ENCODE measurements at places on chromosomes 16 and 17.

DNA sequence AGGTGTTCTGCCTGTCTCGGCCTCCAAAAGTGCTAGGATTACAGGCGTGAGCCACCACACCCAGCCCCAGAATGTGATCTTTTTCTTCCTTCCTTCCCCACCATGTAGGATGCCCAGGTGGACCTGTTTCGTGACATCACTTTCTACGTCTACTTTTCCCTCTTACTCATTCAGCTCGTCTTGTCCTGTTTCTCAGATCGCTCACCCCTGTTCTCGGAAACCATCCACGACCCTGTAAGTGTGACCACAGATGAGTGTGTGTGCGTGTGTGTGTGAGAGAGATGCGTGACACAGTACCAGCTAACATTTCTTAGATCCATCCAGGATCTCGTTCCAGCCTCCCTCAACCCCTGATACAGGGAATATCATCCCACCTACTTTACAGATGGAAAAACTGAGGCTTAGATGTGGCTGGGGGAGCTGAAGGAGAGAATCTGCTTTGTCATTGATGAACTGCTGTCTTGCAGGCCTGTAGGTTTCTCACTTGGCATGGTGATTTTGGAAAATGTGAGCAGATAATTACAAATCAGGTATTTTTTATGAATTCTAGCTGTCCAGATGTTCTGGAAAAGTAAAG is 67.1 kb downstream of the ABCC1 start:
- DNase-seq = no peak

GRCh38 chr16:48887646-48888210 is 277.7 kb upstream of the N4BP1 start:
- no peak for DNase-seq

- DNase-seq = no peak
These were observed 8.8 kb downstream of the ITGB4 start for GRCh38 chr17:75730065-75730464.

DNA sequence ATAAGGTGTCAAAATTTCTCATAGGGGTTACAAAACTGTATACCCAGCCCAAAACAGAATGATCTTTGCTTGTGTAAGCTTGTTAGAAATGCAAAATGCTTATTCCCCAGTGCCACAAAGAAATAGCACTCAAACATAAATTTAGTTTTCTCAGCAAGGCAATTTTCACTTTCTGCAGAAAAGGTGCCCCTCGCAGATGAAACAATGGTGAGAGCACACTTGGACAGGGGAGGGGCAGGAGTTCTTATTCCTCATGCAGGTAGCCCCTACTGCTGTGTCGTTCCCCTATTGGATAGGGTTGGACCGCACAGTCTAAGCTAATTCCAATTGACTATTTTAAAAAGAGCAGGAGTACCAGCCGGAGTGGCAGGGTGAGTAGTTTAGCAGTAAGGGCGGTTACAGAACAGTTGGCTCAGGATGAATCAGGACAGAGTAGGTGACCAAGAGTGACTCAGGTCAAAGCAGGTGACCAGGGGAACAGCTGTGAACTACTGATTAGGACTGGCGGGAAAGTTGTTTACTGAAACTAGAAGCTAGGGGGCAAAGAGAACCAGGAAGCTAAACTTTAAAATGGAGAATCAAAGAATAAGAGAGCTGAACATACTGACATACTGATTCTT is 5.5 kb upstream of the LDHD start:
- DNase-seq = no peak

GRCh38 chr16:84369938-84370627 is 1.7 kb downstream of the ATP2C2 start:
- no peak for DNase-seq

GRCh38 chr17:38741921-38742410 is 6.2 kb downstream of the PCGF2 start:
- no peak for DNase-seq

- DNase-seq = no peak
These were observed 6.5 kb downstream of the PIGQ start for GRCh38 chr16:576197-576822.

- DNase-seq = no peak
These were observed 35.7 kb downstream of the NOS2 start for GRCh38 chr17:27764589-27764988.

GRCh38 chr16:10594312-10594950 is 14.0 kb upstream of the EMP2 start:
- no peak for DNase-seq

- DNase-seq = peak; percentile 51
These were observed at the start of gene RAP1GAP2 for GRCh38 chr17:2796164-2797125. RAP1GAP2 (plus strand) TSS chr17:2796438; CDS start chr17:2796528, 90 bp downstream.

- DNase-seq = no peak
These were observed 9.5 kb upstream of the TEKT3 start for GRCh38 chr17:15350777-15351477.

DNA sequence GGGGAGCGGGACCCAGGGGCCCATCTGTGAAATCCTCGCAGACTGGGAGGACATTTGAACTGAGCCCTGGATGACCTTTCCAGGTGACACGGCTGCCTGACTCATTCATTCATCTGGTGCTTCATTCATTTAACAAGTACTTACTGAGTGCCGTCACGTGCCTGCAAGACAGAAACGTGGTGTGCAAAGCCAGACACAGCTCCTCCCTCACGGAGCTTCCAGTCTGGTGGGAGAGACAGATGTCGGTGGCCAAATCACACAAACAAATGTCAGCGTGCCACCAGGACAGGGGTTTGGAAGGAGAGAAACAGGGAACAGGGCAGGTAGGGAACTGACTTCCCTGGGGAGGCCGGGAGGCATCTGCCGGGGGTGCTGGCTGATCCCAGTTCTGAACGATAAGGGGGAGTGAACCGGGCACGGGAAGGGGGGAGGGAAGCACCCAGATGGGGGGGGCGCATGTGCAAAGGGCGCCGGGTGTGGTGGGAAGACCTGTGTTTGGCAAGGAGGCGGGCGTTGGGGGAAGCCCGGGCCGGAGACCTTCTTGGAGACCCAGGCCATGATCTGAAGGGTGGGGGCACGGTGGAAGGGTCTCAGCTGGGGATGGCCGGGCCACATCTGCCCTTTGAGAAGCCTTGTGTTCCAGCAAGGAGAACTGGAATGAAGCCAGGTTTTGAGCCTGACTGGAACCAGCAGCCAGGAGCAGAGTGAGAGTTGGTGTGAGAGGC is 93.6 kb upstream of the CIBAR2 start:
- no peak for DNase-seq

GRCh38 chr17:81037798-81038733 is 3.1 kb downstream of the BAIAP2 start:
- no peak for DNase-seq

- no peak for DNase-seq
These were observed 11.3 kb downstream of the WDR45B start for GRCh38 chr17:82636626-82637598.

- peak; percentile 42 for DNase-seq
These were observed 493 bp downstream of the PLSCR3 start for GRCh38 chr17:7393613-7394451.

- DNase-seq = no peak
These were observed 41.8 kb upstream of the CDH8 start for GRCh38 chr16:62077998-62078397.

DNA sequence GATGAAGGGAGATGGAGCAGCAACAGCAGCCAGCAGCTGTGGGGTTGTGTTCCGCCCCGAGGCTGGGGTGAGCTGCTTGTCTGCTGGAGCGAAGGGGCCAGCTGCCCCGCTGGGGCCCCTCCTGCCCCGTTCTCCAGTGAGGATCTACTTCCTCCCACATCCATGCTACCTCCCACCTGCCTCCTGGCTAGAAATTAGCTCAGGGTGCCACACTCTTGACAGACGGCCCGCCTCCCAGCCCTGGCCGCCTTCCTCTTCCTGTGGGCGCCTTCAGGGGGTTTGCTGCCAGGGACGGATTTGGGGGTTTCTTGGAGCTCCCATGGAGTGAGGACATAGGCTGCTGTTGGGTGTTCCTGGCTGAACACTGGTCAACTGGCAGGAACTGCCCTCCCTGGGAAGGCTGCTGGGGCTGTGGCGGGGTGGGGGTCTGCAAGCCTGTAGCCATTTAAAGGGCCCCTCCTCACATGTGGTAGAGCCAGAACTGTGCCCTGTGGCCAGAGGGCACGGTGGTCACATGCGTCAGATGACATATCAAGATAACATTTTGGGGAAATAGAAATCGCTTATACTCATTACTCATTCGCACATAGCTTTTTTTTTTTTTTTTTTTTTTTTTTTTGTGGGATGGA is 13.1 kb downstream of the TBC1D24 start:
- DNase-seq = no peak

DNA sequence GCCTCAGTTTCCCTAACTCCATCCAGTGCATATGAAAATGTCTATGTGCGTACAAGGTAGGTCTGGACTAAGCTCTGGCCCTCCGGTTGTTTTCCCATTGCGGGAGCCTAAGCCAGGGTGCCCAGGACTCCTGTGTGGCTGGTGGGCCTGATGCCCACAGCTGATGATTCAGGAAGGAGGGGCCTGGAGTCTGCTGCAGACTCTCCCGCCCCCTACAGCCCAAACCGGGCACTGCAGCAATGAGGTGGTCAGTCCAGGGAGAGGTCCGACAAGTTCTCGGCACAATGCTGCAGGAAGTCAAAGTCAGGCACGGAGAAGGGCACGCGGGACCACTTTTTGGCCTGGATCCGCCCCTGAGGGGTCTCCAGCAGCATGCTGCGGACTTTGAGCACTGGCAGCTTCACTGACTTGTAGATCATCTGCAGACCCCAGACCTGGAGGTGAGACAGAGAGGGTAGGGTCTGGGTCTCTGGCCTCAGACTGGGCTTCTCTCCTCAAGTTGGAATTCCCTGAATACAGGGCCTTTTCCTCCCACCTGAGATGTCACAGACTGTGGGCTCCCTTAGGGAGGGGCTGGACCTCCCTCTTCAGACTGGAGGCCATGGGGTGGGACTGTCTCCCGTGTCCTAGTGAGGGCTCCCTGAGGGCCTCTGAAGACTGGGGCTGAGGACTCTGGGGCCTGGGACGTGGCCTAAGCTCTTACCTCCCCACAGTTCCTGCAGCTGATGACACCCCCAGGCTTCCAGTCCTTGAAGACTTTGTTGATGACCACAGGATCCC is 3.4 kb upstream of the ZNF385C start:
- peak; percentile 45 for DNase-seq

DNA sequence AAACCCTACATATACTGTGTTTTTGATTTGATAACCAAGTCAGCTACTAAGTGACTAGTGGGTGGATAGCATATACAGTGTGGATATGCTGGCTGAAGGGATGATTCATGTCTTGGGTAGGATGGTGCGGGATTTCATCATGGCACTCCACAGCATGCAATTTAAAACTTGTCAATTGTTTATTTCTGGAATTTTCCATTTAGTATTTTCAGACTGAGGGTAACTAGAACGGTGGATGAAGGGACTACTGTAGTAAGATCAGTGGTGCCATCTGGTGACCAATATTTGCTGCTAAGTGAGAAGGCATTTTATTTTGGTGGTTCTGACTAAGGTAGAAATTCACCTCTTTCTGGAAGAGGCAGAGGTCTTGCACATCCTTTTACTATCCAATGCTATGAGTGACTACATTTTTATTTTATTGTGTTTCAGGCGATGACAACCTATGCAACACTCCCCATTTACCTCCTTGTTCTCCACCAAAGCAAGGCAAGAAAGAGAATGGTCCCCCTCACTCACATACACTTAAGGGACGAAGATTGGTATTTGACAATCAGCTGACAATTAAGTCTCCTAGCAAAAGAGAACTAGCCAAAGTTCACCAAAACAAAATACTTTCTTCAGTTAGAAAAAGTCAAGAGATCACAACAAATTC is 3.1 kb downstream of the CDC6 start:
- no peak for DNase-seq

DNA sequence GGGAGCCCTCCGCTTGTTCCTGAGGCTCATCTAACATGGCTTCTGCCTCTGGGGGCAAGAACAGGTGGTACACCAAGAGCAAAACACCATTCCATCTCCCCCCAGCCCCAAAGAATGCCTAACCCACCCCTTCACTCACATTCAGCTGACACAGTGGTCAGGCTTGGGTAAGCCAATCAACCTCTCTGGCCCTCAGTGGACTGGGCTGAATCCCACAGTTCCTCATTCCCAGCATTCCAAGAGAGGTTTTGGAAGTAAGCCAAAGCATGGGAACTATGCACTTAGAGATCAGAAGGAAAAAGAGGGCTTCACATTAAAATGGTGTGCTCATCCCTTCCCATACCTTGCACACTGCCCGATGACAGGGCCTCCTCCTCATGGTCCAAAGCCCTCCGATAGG is 7.8 kb downstream of the PIGS start:
- DNase-seq = no peak

GRCh38 chr16:48081656-48082055 is 74.1 kb downstream of the ABCC12 start:
- no peak for DNase-seq

DNA sequence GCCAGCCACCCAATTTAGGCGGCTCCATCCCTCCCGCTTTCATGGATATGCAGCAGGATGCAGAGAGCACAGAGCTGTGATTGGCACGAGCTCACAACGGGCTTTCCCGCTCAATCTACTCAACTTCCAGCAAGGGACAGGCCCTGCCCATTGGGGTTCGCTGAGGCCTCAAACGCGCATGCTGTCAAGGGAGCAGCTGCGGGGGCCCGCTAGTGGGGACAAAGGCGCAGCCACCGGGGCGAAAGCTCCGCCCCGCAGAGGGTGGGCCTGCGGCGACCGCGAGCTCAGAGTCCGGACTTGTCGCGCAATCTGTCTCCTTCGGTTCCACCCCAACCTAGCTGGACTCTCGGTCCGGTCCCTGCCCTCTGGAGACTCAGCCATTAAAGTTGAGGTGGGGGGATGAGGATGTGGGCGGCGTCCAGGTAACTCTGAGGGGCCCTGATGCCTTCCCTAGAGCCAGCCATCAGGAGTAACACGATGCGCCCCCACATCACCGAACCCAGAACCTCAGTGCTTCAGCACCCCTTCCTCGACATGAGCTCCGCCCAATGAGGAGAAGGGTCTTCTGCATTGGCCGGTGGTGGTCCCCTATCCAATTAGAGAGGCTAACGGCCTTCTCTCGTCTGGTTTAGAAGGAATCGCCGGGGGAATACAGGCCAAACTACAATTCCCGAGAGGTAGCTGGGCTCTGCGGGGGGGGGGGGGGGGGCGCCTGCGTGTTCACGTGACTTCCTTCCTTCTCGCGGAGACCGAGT is 489 bp upstream of the NFATC3 start:
- DNase-seq = peak; percentile 75

DNA sequence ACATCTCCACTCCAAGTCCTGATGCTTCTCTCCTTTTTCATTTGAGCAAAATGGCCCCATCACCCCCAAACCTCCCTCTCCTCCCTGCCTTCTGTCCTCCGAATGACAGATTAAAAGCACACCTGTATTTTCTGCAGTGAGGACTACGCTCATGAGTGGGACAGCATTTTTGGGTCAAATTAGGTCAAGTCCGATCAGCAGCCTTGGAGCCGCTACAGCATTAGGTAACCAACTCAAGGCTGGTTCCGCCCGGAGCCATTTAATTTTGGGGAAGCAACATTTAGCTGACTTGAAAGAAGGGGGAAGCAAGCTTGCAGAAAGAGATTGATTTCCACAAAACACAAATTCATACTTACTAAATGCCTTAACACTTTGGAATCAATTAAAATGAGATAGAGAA is 324.1 kb upstream of the CDH5 start:
- DNase-seq = no peak

Measured in activated gamma-delta T cell treated with anti-CD3 and anti-CD28 coated beads, Interleukin-2, amount 50 U/mL, for 16 hours (primary cell).